ENCODE measurements at places on chromosomes 1 and 21.

GRCh38 chr1:27338751-27339150 lies 3.1 kb upstream of the SYTL1 start:
- no peak for DNase-seq

DNA sequence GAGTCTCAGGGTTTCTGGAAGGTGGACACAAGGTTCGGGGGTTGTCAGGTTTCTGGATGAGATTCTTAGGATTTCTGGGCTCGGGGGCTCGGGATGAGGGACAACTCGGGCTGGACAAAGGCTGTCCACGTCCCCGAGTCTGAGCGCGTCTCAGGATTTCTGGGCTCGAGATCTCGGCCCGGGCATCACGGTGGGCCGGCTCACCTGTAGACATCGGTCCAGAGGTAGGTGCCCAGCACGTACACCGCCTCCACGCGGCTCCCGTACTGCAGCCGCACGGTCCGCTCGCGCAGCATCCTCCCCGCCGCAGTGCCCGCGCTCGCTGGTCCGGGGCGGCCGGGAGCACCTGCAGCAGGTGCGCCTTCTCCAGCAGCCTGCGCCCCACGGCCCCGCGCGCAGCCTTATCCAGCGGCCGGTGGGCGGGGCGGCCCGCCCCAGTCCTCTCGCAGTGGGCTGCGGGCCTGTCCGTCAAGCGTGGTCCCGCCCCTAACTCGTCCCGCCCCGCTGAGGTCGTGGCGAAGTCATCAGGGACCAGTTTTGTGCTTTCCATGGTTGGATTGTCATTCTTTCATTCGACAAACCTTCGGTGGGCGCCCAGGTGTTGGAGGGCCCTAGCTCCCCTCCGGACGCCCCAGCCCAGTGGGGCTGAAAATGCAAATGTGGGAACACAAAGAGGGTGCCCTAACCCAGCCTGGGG lies at the start of gene PADI2:
TSS of gene PADI2 (minus strand) at position 376 of the 697 bp plus-strand sequence. CDS start at position 296, 80 bp downstream.
- DNase-seq: no peak

GRCh38 chr1:44713321-44713781 lies 17.6 kb downstream of the RNU5D-1 start:
- DNase-seq: no peak

DNA sequence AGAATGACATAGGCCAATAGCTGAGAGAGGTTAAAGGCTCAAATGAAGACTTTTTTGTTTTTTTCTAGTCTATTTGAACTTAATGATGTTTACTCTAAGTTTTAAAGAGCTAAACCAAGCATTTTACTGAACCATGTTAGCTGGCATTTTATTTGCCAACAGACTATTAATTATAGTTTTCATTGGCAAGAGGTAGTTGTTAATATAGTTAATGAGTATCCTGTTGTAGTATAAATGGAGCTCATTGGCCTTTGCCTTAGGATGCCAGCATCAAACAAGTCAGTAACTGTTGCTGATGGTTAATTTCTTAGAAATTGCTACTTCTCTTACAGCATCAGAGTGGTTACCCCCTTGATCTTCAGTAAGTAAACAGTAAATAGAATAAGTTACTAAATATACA lies 339.0 kb upstream of the B3GALT2 start:
- DNase-seq: no peak

DNA sequence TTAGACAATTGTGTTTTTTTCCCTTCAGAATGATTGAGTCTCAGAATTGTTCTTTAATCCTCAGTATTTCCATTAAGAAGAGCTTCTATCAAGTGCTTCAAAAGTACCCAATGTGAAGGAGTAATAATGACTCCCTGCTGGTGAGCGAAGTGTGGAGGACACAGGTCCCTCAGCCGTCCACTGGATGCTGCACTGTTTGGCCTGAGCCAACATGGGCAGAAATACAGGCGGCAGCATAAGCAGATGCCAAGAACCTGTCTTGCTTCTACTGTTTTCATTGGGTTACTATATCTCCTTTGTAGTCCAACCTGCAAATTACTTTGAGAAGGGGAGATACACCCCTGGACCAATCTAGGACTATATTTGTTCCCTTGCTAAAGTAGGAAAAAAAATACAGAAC lies 55.3 kb upstream of the DPH5 start:
- no peak for DNase-seq

DNA sequence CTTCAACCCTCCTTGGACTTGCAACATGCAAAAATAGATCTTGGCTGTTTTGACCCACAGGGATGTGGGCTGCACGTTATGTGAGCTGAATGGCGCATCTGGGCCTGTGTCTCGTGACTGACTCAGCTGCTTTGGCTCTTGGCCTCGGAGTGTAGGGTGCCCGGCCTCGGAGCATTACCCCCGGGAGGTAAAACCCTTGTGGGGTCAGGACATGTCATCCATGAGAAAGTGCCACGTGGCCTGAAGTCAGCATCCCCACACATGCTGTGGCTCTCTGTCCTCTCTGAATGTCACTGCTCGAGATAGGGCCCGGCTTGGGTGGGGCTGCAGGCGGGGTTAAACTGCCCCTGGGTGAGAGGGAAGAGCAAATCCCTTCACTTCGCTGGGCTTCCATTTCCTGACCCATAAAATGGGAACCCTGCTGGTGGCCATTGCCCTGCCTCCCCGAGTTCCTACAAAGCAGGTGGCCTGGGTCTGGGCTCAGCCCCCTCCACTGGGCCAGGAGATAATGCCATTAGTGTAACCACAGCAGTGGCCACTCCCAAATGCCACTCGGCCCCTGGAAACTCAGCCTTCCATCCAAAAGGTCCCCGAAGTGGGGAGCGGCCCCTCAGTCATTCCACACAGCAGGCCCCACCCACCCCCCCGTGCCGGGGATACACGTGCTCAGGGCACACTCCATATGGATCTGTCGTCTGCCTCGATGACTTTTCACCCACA lies 22.8 kb upstream of the TSPEAR start:
- no peak for DNase-seq

DNA sequence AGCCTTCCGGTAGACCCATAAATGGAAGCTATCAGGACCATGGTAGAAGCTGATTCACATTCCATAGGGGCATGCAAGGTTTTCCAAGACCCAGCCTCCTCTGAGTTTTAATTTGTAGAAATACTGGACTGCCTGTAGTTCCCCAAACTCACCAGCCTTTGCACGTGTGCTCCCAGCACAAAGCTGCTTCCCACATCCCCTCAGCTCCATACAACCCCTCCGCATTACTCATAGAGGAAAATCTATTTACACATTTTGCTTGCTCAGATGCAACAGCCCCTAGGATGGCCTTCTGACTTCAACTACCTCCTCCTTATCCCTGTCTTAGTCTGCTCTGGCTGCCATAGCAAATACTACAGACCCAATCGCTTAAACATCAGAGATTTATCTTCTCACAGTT lies 336.2 kb downstream of the SETD4 start:
- no peak for DNase-seq

GRCh38 chr1:216181590-216181989 lies 241.7 kb downstream of the USH2A start:
- DNase-seq: no peak

GRCh38 chr1:10793129-10793651 lies 3.3 kb downstream of the CASZ1 start:
- no peak for DNase-seq

DNA sequence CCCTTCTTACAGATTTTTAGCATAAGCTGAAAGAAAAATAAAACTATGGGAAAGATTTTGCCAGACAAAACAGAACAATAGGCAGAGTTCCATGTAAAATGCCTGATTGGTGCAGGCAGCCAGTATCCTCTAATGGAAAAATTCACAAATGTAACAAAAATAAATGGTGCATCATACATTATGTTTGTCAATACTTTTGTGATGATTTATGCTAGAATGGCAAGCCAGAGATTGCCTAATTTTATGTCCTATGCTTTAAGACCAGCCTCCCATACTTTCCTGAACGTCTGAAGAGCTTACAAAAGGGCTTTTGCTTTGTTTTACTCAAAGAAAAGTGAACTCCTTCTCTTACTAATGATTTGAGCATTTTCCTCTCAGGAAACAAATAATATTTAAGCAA lies 81.5 kb upstream of the KCNJ15 start:
- no peak for DNase-seq

- DNase-seq: no peak
These were observed 103.9 kb downstream of the PTPN14 start for GRCh38 chr1:214447557-214447871.

DNA sequence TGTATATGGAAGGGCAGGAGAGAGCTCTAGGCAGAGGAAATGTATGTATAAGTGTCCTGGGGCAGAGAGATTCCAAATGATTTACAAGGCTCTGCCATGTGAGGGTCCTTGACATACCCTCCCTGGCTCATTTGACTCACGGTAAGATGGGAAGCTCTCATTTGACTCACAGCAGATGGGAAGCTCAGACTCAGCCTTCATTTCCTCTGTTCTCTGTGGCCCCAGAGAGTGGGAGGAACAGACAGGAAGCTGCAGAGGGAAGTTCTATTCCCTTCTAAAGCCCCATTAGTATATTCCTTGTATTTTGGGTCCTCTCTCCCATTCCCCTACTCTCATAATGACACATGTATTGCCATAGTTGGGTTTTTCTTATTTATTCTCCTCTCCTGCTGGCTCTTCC lies 44.9 kb downstream of the FOXD2 start:
- no peak for DNase-seq

Data from NCI-H446 treated with DMSO at 0.1 percent for 48 hours (cell line).